Mesendoderm (in vitro differentiated cells): ENCODE measurements at places on chromosomes 5 and 9.

DNA sequence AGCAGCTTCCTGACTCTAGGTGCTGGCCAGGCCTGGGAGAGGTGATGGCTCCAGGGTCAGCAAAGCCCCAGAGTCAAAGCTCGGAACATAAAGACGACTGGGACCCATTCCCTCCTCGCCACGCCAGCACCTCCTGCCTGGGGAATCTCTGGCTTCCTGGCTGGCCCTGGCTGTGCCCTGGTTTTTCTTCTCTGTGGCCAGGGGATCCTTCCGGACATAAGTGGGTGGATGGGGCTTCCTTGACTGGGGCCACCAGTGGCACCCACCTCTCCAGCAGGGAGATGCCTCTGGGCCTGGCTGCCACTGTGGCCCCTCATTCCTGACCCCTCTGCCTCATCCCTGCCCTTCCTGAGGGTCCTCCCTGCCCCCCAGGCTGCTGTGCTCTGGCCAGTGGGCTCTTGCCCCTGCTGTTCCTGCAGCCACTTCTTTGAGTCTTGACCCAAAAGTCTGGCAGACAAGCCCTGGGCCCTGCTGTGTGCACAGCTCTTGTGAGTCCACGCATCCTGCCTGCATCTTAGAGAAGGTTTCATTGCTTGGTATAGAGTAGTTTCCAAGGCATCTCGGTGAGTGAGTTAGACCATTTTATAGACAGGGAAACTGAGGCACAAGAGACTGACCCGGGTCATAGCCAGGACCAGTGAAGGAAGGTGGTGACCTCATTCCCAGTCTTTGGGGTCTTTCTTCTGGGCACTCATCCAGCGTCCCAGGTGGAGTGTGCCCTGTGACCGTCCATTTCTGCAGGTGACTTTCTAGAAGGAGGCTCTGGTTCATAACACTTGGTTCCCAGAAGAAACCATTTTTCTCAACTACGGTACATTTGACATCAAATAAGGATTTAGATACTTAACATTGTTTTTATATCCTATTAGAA, 17.3 kb upstream of the LPCAT1 start:
- no peak for DNase-seq
- H3K36me3 ChIP-seq, result no peaks in the 10 kb centered on the region
- no peak overlapping the region for H3K27ac ChIP-seq
- H3K27me3 ChIP-seq, result no peaks in the 10 kb centered on the region
- no peak overlapping the region for H3K4me3 ChIP-seq

DNA sequence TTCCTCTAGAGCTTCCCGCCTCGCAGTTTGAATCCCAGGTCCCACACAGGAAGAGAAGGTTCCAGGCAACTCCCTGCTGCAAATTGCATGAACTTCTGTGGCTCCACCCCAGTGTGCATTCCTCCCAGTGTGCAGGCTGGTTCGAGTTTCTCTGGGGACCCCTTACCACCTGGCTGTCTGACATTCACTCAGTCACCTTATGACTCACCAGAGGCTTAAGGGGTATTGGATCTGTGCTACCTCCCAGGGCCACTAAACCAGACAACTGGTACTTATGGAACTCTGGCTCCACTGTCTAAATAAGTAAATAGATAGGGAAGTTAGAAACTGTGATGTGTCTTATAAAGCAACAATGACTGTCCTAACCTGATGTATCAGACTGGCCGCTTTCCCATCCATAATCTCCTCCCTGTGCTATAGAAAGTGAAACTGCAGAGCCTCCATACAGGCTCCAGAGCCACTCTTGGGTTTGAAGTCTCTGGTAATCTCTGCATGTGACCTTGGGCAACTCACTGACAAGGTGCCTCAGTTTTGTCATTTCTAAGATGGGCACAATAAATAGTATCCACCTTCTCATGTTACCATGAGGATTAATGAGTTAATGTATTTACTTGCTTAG, 720.6 kb downstream of the SEMA5A start:
- no peaks in the 10 kb centered on the region for H3K27me3 ChIP-seq
- H3K4me1 ChIP-seq, result no peaks in the 10 kb centered on the region
- DNase-seq, result no peak
- no peaks in the 10 kb centered on the region for H3K36me3 ChIP-seq
- no peak overlapping the region for H3K27ac ChIP-seq

DNA sequence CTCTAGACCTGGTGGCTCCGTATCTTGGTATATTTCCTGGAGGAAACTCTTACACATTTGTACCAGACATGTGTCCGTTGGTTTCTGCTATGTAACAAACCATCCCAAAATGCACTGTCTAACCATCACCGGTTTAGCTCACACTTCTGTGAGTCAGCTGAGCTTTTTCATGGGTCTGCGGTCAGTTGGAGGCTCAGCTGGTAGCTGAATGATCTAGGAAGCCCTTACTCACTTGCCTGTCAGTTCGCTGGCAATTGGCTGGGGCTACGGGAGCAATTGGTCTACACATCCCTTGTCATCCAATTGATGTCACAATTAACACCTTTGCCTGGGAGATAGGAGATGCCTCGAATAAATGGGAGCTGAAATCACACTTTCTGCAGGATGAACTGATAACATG, 11.6 kb upstream of the WHRN start:
- no peaks in the 10 kb centered on the region for H3K27me3 ChIP-seq
- H3K4me3 ChIP-seq, result no peak overlapping the region
- H3K4me1 ChIP-seq, result peaks cover 2% of the 10 kb centered on the region
- no peak overlapping the region for H3K27ac ChIP-seq

DNA sequence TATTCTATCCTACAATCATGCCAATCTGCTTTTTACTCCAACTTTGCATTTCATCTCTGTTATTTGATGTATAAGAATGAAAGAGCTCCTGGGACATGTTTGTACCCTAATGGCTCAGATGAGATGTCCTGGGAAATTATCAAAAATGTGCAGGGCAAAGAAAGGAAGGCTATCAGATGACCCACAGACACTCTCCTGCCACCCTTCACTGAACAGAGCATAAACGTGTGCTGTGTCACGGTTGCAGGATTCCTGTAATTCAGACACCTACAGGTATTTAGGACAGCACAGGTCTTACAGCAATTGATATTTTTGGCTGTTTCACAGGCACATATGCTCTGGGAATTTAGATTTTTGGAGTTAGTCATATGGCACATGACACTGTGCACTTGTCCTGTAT, 149.2 kb upstream of the GAS1 start:
- H3K36me3 ChIP-seq, result no peaks in the 10 kb centered on the region
- no peak for DNase-seq
- no peak overlapping the region for H3K27ac ChIP-seq
- no peaks in the 10 kb centered on the region for H3K4me1 ChIP-seq
- no peaks in the 10 kb centered on the region for H3K27me3 ChIP-seq

GRCh38 chr5:163459462-163459818, 462 bp downstream of the NUDCD2 start:
- H3K27me3 ChIP-seq, result no peaks in the 10 kb centered on the region
- H3K36me3 ChIP-seq, result no peaks in the 10 kb centered on the region
- H3K4me1 ChIP-seq, result no peaks in the 10 kb centered on the region
- DNase-seq, result no peak
- H3K4me3 ChIP-seq, result peak overlapping the region; percentile 94
- H3K27ac ChIP-seq, result peak overlapping the region; percentile 93

DNA sequence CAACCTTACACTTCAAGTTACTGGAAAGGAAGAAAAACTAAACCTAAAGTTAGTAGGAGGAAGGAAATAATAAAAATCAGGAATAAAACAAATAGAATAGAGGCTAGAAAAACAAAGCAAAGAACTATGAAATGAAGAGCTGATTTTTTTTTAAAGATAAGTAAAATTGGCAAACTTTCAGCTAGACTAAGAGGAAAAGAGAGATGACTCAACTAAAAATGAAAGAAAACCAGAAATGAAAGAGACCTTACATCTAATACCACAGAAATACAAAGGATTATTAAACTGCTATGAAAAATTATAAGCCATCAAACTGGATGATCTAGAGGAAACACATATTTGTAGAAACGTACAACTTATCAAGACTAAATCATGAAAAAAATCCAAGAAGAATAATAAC, 60.0 kb downstream of the PRRC1 start:
- H3K36me3 ChIP-seq, result no peaks in the 10 kb centered on the region
- no peak overlapping the region for H3K27ac ChIP-seq
- H3K27me3 ChIP-seq, result no peaks in the 10 kb centered on the region

- no peak for DNase-seq
- no peak overlapping the region for H3K27ac ChIP-seq
- no peaks in the 10 kb centered on the region for H3K4me1 ChIP-seq
- no peak overlapping the region for H3K4me3 ChIP-seq
- no peaks in the 10 kb centered on the region for H3K27me3 ChIP-seq
Observed at GRCh38 chr9:19208653-19209052, 21.8 kb upstream of the DENND4C start.
